ENCODE measurements at places on chromosomes 11 and 22.

GRCh38 chr11:111707039-111707690 is 59.0 kb downstream of the PPP2R1B start:
- no peak for DNase-seq

- no peak for DNase-seq
These were observed 29.7 kb upstream of the NELL1 start for GRCh38 chr11:20639688-20640087.

- DNase-seq, result no peak
These were observed 19.8 kb upstream of the MPZL2 start for GRCh38 chr11:118283756-118284350.

DNA sequence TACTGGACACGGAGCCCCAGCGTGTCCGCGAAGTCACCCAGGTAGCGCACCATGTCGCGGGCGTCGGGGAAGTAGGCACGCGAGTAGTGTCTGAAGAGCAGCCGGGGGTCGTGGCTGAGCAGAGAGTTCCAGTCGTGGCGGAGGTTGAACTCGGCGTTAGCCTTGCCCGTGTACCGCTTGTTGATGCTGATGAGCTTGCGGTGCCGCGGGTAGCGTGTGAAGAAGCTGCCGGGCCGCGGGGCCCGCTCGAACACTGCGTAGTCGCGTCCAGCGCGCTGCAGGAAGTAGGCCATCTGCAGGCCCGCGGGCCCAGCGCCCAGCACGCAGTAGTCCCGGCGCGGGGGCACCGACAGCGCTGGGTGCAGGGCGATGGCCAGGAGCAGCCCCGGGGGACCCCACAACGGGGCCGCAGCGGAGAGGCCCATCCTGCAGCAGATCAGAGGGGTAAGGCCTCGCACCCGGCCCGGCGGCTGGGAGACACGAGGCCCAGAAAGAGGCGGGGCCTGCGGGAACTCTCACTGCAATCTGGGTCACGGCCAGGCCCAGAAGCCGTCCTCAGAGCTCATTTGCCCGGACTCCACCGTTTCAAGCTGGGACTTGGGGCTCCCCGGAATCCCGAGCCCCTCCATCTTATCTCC is 723 bp downstream of the FOXRED2 start:
- DNase-seq, result no peak

- no peak for DNase-seq
These were observed 4.4 kb downstream of the POLA2 start for GRCh38 chr11:65266210-65266609.

DNA sequence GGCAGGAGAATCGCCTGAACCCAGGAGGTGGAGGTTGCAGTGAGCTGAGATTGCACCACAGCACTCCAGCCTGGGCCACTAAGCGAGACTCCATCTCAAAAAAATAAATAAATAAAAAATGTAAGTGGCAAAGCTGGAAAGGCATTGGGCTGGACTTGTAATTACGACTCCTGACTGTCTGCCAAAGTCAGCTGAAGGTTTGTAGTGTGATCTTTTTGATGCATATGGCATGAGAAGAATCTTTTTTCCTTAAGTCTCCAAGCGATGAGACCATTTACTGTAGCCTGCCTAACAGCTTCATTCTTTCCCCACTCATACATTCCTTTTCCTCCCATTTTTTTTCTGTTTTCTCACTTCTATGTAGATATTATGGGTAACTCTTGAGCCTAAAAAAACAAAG is 24.8 kb downstream of the CTNND1 start:
- no peak for DNase-seq

DNA sequence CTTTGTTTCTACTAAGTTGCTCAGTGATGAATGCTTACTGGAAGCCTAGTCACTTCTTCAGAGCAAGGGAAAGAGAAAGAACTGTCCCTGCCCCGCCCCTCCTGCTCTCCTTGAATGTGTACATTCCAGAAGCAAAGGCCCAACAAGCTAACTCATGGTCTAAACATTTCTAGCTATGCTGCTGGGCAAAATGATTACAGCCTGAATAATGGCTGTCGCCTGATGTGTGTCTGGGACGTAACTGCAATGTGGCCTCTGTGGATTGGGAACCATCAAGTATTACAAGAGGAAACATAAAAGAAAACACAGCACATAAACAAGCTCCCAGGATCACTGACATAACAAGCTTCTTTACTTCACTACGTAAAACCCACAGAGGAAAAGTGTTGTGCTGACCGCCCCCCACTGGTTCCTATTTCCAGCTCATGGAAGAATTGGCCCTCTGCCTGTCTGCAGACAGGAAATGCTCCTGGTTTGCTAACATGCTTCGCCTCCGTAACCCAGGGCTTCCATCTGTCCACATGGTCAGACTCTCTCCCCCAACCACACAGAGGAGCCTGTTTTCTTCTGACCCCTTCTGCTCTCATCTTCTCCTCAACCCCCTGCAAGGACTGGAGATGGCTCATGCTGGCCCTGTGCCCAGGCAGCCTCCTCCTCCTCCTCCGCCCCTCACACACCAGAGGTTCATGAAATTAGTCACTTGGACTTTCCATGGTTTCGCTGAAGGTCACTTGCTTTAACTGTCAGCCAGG is 187.2 kb downstream of the MAML2 start:
- DNase-seq, result no peak

DNA sequence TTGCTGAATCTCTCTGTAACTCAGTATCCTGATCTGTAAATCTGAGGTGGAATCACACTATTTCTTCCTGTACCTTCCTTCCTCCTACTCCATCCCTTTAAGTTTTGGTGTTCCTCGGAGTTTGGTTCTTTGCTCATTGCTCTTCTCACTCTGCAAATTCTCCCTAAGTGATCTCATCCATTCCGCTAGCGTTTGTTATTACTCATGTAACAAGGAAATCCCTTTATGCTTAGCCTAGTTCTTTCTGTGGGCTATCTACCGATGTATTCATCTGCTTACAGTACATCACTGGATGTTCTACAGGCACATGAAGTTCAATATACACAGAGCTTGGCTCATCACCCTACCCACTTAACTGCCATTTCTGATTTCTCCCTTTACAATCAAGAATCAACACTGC is 1.6 kb upstream of the CEP295 start:
- no peak for DNase-seq

- DNase-seq, result no peak
These were observed 34.0 kb downstream of the SIK3 start for GRCh38 chr11:117064275-117064674.

- DNase-seq, result no peak
These were observed 70.4 kb downstream of the GLYATL1 start for GRCh38 chr11:59009661-59010060.

GRCh38 chr11:1119604-1120146 is 38.1 kb upstream of the MUC5AC start:
- DNase-seq, result no peak

DNA sequence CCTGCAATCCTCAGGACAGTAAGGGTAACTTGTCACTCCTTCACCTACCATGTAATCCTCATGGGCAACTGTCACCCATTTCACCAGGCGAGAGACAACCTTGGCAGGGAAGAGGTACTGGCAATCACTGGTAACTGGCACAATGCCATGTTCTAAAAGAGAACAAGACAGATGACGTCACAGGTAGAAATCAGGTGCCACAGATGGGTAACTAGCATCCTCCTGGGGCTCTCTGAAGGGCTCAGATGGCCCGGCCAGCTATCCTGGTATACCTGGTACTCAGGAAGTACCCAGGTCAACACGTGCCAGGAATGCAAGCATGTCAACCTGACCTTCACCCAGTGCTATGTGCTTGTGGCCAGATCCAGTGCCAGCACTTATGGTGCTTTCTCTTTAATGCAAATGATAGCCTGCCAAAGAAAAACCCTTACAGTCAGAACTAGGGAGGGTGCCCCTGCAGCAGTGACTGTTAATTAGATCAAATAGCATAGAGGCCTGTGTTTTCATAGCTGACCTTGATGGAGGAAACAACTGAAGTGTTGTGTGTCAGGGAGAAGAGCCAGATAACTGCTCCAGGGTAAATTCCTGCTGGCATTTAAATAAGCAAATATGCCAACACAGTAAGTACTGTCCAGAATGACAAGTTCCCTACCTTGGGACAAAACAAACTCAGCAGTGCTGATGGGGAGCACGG is 36.2 kb downstream of the THOC5 start:
- DNase-seq, result peak; percentile 25

GRCh38 chr22:22248878-22249277 is 4.3 kb downstream of the VPREB1 start:
- no peak for DNase-seq

- no peak for DNase-seq
These were observed 1.8 kb downstream of the MS4A4A start for GRCh38 chr11:60282286-60282685.

- no peak for DNase-seq
These were observed 99.2 kb downstream of the NAT10 start for GRCh38 chr11:34204396-34205279.

- DNase-seq, result no peak
These were observed 15.9 kb downstream of the IL17REL start for GRCh38 chr22:49996518-49997250.

DNA sequence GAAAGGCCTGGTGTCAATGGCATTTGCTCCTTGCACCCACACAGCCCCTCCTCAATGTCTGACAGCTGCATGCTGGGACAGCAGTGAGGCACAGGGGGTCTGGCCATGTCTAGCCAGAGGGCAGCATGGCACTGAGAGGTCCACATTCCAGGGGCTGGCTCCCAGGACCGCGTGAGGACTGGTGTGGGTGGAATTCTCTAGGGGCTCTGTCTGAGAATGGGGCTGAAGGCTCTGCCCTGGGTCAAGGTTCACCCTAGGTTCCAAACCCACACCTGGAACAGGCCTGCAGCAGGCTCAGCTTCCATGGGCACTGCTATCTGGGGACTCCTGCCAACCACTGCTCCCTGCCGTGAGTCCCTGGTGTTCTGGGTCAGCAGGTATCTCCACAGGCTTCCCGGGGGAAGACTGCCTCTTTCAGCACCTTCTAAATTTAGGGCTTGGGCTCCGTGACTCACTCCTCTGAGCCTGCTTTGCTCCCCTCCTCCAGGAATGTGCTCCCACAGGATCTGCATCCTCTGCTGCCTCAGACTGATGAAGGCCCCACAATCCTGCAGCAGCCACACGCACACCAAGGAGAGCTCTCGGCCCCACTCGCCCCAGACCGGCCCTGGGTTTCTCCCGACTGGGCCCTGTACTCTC is 4.2 kb downstream of the STARD10 start:
- no peak for DNase-seq

DNA sequence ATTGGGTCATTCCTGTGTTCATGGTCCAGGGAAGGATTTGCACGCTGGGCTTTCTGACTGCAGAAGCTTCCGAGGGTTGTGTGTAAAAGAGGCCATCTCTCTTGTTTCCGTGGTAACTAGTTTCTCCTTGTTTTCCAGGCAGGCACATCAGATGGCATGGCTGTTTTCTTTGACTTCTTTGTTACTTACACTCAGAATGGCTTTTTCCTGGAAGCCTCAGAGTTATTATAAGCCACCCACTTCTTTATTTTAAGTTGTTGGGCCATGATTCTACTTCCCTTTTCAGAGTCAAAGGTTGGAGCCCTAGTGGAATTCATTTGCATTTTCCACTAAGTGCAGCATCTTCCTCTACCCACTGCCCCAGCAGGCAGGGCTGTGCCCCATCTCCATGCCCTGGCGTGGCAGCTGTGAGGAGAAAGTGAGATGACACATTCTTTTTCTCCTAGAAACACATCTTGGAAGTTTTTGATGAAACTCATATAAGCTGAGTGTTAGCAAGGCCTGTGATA is 94.9 kb downstream of the PRR5L start:
- no peak for DNase-seq

DNA sequence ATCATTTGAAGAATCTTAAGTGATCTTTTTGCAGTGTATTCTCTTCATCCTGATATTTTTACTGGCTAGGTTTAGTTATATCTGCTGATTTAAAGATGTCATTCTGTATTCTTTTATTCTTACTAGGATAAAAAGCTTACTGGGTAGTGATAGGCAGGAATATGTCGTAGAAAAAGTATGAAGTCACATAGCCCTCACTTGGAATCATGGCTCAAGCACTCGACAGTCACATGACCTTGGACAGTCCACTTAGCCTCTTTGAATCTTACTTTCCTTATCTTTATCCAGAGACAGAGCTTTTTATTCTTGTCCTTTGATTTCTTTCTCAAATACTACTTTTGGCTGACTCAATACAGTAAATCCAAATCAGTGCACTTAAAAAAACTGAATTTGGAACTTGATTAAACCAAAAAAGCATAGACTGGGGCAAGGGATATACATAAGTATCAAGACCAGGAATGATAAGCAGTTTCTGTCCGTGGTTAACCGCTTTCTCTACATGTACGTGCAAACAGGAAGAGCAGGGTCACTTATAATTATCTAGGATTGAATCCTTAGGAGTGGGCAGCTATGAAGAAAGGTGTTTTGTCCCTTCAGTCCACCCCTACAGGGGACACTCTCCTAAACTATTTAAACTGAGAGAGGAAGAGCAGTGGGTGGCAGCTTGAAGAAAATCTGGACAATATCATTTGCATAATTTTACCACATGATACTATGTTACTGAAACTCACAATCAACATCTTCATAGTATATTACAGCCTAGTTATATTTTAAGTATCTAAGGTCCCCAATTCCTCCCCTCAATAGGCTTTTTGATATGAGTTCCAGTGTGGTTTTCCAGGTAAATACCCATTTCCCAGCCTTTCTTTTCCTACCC is 8.0 kb downstream of the MMP7 start:
- DNase-seq, result no peak

DNA sequence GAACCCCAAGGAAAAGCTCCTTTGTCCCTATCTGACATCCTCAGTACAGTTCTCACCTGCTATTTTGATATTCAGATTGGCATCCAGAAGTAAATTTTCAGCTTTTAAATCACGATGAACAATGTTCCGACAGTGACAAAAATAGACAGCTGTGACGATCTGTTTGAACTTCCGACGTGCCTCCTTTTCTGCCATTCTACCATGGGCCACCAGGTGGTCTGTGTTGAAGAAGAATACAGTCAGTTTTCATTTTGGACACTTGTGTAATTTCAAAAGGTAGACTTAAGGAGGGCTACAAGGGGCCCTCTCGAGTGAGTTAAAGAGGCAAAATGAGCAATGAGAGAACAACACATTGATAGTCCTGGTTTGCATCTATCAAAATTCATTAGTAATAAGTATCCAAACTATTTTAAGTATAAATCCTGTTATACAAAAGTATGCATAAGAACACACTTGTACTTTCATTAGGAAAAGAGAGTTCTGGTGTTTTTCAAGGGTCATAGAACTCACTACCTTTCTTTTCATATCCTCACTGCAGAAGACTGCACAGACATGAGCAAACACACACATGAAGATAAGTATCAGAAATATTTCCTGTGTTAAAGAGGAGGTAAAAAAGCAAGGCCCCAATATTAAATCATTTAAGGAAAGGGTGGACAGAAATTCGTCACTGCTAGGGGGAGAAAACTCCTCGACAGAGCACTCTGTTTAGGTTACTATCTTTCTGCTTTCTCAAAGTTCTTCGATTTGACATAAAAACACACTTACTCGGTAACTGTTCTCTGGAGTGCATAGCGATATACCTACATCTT is 89.9 kb upstream of the APOA1 start:
- DNase-seq, result no peak

All from NCI-H2171 (cell line).